ENCODE measurements at places on chromosomes 13 and 19. TPM values are rescaled to one million over a fixed set of nuclear protein-coding genes. Genes with fewer than 3 reads are reported as not detected.

GGACT gene
- 9.9 TPM for total RNA-seq

CEACAM1 gene
- total RNA-seq: 21.0 TPM

OVOL3 gene
- not detected for total RNA-seq

CYP2A6 gene
- not detected for total RNA-seq

CD37 gene
- total RNA-seq: 268 TPM

CEACAM21 gene
- 78.3 TPM for total RNA-seq

FXYD3 gene
- not detected for total RNA-seq

CRX gene
- total RNA-seq: not detected

IZUMO2 gene
- total RNA-seq: not detected
